ENCODE measurements at places on chromosomes 6 and 20. TPM values are rescaled to one million over a fixed set of nuclear protein-coding genes. Genes with fewer than 3 reads are reported as not detected.

DNA sequence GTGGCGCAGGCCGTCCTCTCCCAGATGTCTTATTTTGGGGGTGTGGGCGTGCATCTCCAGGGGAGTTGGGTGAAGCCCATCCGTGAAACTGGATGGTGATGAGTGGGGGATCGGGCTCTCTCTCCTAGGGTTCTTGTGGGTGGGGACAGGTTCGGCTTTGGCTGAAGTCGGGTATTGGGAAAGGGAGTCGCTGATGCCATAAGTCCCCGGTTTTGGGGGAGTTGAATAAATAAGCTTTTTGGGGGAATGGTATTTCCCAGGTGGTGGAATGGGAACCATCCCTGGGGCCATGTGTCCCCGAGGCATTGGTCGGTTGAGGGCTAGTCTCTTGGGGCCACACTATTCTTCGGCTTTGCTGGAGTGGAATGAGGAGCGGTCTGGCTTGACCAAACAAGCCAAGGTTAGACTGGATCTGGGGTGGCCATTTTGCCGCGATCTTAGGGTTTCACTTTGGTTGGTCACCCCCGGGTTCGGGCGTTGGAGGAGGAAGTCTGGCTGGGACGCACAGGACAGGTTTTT is 481 bp downstream of the ZNF133 start:
- no peaks in the 10 kb centered on the region for H3K27me3 ChIP-seq
- peak; percentile 20 for DNase-seq
- peaks cover 5% of the 10 kb centered on the region for H3K36me3 ChIP-seq
- H3K27ac ChIP-seq = peak overlapping the region; percentile 97

- no peak for DNase-seq
- H3K36me3 ChIP-seq = no peaks in the 10 kb centered on the region
- peaks cover 20% of the 10 kb centered on the region for H3K4me1 ChIP-seq
- H3K4me3 ChIP-seq = no peak overlapping the region
- no peak overlapping the region for H3K27ac ChIP-seq
These were observed 157.9 kb upstream of the MARCKS start for GRCh38 chr6:113699239-113699638.

Gene MAPK13
- total RNA-seq = 0.08 TPM

DNA sequence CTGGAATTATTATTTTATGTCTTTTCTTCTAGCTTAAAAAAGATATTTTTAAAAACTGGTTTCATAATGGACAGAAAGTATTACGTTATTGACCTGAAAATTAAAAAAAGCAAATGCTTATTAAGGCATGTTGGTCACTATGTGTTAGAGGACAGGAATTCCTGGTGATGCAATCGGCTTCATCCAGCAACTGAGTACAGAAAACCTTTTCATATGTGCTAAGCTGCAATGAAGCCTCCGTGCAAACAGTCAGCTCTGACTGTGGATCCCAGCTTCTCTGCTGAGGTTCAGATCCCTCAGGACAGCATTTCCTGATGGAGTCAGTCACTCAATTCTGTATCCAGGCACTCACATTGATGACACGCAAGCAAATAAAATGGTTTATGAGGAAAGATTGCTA is 22.7 kb upstream of the BMP2 start:
- DNase-seq = no peak
- no peaks in the 10 kb centered on the region for H3K36me3 ChIP-seq
- H3K4me1 ChIP-seq = no peaks in the 10 kb centered on the region
- no peak overlapping the region for H3K27ac ChIP-seq
- H3K4me3 ChIP-seq = no peak overlapping the region
- no peaks in the 10 kb centered on the region for H3K27me3 ChIP-seq

Gene KIF25
- 0.51 TPM for total RNA-seq

- no peaks in the 10 kb centered on the region for H3K36me3 ChIP-seq
- H3K4me3 ChIP-seq = no peak overlapping the region
- DNase-seq = no peak
- H3K27ac ChIP-seq = no peak overlapping the region
- no peaks in the 10 kb centered on the region for H3K27me3 ChIP-seq
These were observed 136.4 kb downstream of the OR2B2 start for GRCh38 chr6:27775796-27776184.

Gene PAX1
- not detected for total RNA-seq

GRCh38 chr20:5214826-5215225 is 88.0 kb downstream of the CDS2 start:
- H3K4me3 ChIP-seq = no peak overlapping the region
- H3K27me3 ChIP-seq = no peaks in the 10 kb centered on the region
- DNase-seq = no peak
- H3K27ac ChIP-seq = no peak overlapping the region
- H3K4me1 ChIP-seq = no peaks in the 10 kb centered on the region

DNA sequence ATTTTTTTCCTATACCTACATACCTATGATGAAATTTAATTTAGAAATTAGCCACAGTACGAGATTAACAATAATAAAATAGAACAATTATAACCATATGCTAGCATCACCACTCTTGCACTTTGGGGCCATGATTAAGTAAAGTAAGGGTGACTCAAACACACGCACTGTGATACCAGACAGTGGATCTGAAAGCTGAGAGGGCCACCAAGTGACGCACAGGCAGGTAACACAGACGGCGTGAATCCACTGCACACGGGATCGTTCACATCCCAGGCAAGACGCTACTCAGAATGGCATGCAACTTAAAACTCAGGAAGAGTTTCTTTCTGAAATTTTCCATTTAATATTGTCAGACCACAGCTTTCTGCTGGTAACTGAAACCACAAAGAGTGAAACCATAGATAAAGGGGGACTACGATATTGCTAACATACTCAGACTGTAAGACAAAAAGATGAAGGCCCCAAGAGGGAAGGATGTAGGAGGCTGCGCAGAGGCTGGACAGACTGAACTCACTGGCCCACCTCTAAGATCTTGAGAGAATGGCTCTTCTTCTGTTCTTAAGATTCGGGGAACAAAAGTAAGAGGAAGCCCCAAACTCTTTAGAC is 17.9 kb downstream of the RRBP1 start:
- no peaks in the 10 kb centered on the region for H3K27me3 ChIP-seq
- no peak for DNase-seq
- no peak overlapping the region for H3K4me3 ChIP-seq
- H3K36me3 ChIP-seq = peaks cover 9% of the 10 kb centered on the region
- H3K4me1 ChIP-seq = no peaks in the 10 kb centered on the region

DNA sequence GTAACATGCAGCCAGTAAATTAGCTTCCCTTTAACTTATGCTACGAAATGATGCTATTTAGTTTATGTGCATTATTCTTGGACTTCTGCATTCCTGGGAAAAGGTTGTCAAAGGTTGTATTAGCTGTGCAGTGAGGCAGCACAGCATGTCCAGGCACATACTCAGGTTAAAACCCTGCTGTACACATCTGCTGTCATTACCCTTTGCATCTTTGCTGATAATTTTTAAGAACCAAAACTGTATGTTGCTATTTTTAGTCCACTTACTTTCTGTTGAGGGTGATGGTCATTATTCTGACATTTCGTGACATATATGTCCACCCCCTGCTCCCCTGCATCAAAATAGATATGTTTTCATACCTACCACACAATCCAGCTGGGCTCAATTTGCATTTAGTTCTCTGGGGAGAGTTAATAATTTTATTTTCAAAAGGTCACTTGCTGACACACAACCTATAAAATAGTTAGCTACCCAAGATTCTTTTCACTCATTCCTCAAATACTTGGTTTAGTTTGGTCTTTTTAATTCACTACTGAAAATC is 142.5 kb upstream of the SPACA1 start:
- H3K27me3 ChIP-seq = no peaks in the 10 kb centered on the region
- H3K27ac ChIP-seq = no peak overlapping the region
- H3K36me3 ChIP-seq = no peaks in the 10 kb centered on the region
- no peak overlapping the region for H3K4me3 ChIP-seq
- H3K4me1 ChIP-seq = peaks cover 27% of the 10 kb centered on the region
- DNase-seq = no peak

DNA sequence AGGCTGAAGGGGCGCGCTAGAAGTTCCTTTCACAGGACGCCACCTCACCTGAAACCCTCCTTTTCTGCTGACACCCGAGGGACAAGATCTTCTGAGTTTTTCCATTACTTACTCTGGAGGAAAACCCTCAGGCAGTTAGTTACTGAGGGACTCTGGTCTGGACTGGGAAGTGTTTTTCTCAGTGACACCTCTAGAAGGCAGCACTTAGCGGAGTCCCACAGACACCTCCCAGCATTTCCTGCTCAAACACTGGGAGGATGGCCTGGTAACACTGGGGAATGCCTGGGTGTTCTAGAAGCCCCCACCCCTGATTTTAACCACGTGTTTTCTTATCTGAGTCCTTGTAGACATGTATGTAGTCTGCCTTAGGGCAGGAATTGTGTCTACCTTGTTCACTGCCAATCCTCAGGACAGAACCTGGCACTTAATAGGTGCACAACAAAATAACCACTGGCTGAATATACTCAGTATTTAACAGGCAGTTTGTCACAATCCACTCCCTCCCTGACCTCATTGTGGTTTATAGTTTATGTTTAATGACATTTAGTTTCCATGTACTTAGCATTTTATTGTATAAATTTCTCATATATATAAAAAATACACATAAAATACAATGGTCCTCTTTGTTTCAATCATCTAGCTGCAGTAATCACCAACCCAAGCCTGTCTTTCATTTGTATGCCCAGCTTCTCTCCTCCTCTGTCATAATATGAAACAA is 4.8 kb downstream of the GSTA3 start:
- no peak overlapping the region for H3K27ac ChIP-seq
- H3K4me3 ChIP-seq = no peak overlapping the region
- no peaks in the 10 kb centered on the region for H3K4me1 ChIP-seq

Gene ANKRD66
- total RNA-seq = not detected

- DNase-seq = no peak
- H3K27me3 ChIP-seq = no peaks in the 10 kb centered on the region
- no peak overlapping the region for H3K4me3 ChIP-seq
- no peak overlapping the region for H3K27ac ChIP-seq
- H3K4me1 ChIP-seq = no peaks in the 10 kb centered on the region
These were observed 151.9 kb downstream of the CFAP61 start for GRCh38 chr20:20204256-20204655.

- H3K27ac ChIP-seq = no peak overlapping the region
- no peak for DNase-seq
- no peaks in the 10 kb centered on the region for H3K36me3 ChIP-seq
- peaks cover 26% of the 10 kb centered on the region for H3K4me1 ChIP-seq
- H3K4me3 ChIP-seq = no peak overlapping the region
These were observed 82.8 kb upstream of the ZNF217 start for GRCh38 chr20:53676519-53676822.

- no peaks in the 10 kb centered on the region for H3K4me1 ChIP-seq
- H3K36me3 ChIP-seq = no peaks in the 10 kb centered on the region
- DNase-seq = no peak
- no peak overlapping the region for H3K27ac ChIP-seq
- no peak overlapping the region for H3K4me3 ChIP-seq
These were observed 6.3 kb downstream of the CCR6 start for GRCh38 chr6:167129159-167129558.

Gene TRIM27
- 48.2 TPM for total RNA-seq

DNA sequence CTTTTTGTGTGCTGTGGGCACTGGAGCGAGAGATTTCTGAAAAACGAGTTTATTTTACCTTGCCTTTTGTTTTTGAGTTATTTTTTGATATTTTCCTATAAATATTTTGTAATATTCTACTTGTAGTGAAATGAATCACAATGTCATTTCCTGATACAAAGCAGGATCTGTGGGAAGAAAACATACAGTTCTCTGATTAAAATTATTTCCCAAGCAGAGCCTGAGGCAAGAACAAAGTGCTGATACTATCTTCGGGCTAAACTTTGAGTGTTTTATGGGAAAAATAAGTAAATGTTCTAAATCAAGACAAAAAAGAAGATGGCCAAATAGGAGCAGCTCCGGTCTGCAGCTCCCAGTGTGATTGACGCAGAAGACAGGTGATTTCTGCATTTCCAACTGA is 33.7 kb upstream of the ELOVL5 start:
- DNase-seq = no peak
- no peak overlapping the region for H3K4me3 ChIP-seq
- no peaks in the 10 kb centered on the region for H3K4me1 ChIP-seq
- no peaks in the 10 kb centered on the region for H3K36me3 ChIP-seq

Gene ANGPT4
- total RNA-seq = not detected

DNA sequence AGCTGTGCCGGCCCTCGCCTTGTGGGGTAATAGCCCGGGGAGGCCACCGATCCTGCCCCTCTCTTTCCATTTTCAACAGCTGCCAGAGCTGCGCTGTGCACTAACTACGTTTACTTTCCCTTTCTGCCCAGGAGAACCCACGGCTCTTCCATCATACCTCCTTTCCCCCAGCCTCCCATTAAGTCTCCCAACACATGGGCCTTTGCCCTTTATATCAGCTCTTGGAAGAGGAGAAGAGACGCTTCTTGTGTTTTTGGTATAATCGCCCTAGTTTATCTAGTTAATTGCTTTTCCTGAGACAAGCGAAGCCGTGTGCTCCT is 637 bp downstream of the UBR2 start:
- peaks cover 6% of the 10 kb centered on the region for H3K36me3 ChIP-seq
- H3K27me3 ChIP-seq = no peaks in the 10 kb centered on the region
- H3K4me1 ChIP-seq = peaks cover 7% of the 10 kb centered on the region
- DNase-seq = peak; percentile 79
- peak overlapping the region; percentile 89 for H3K27ac ChIP-seq

DNA sequence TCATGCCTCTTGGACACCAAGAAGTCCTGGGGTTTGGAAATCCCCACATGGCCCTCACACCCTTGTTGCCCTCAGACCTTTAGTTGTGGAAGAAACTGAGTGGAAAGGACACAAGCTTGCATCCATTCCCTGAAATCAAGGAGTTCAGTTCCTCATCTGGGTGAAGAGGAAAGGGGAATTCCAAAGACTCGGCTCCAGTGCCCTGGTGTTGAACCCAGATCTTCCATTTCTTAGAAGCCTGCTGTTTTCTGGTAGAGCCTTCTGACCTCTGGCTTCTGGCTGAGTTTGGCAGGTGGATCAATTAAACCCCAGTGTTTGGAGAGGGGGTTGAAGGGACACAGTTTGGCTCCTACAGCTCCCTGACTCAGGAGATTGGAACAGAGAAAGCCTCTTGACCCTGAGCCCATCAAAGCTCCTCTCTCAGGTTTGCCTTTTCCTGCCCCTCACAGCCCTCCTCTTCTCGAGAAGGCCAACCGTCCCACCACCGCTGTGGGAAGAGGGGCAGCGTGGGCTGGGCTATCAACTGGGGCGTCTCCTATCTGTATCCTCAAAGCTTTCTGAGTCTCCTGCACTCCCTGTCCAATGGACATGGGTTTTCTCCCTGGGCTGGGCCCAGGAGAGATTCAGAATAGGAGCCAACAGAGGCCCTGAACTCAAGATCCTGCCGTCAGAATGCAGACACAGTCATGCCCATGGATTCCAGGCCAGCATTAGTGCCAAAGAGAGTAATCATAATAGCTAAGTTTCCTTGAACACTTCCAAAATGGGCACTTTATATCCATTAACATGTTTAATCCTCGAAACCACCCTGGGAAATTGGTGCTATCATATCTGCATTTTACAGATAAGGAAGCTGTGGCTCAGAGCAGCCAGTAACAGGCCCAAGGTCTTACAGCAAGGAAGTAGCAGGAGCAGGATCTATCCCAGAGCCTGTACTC is 146.2 kb downstream of the VEGFA start:
- H3K4me1 ChIP-seq = peaks cover 15% of the 10 kb centered on the region
- H3K27ac ChIP-seq = no peak overlapping the region
- H3K4me3 ChIP-seq = no peak overlapping the region
- 0 out of 2 replicates have a peak, but pooled peaks cover 7% of the 10 kb centered on the region for H3K27me3 ChIP-seq

Gene NT5E
- total RNA-seq = 0.18 TPM

All from SJCRH30 (cell line).